ENCODE measurements at places on chromosomes 13 and 19. TPM values are rescaled to one million over a fixed set of nuclear protein-coding genes. Genes with fewer than 3 reads are reported as not detected.

GRCh38 chr13:71912524-71912923 lies 45.5 kb upstream of the DACH1 start:
- H3K36me3 ChIP-seq: no peaks in the 10 kb centered on the region
- H3K4me3 ChIP-seq: no peak overlapping the region
- H3K27ac ChIP-seq: no peak overlapping the region
- DNase-seq: no peak
- no peaks in the 10 kb centered on the region for H3K27me3 ChIP-seq
- H3K4me1 ChIP-seq: no peaks in the 10 kb centered on the region

GRCh38 chr13:51549050-51549449 lies 35.2 kb upstream of the WDFY2 start:
- H3K4me3 ChIP-seq: no peak overlapping the region
- H3K36me3 ChIP-seq: no peaks in the 10 kb centered on the region
- no peaks in the 10 kb centered on the region for H3K27me3 ChIP-seq

GRCh38 chr13:52808842-52809219 lies 39.6 kb downstream of the PCDH8 start:
- H3K4me1 ChIP-seq: peaks cover 9% of the 10 kb centered on the region
- no peak overlapping the region for H3K4me3 ChIP-seq
- no peaks in the 10 kb centered on the region for H3K36me3 ChIP-seq
- no peak for DNase-seq
- peaks cover 10% of the 10 kb centered on the region for H3K27me3 ChIP-seq

DNA sequence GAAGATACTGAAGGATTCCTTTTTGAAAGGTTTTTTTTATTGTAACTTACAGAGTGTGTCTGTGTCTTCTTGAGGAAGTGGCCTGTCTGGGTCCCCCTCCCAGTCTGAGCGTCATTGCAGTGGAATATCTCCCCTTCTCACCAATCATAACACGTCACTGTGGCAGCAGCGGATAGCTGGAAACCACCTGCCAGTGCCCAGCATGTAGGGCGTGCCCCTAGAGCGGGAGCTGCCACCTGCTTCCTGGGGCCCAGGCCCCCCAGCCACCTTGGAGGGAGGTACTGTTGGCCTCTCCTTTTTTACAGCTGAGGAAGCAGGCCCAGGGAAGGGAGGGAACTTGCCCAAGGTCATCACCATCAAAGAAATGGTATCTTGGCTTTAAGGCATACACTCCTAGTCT lies 4.6 kb upstream of the DNM2 start:
- no peaks in the 10 kb centered on the region for H3K27me3 ChIP-seq
- no peak overlapping the region for H3K4me3 ChIP-seq
- no peaks in the 10 kb centered on the region for H3K4me1 ChIP-seq
- H3K27ac ChIP-seq: no peak overlapping the region

GRCh38 chr13:23844132-23844531 lies 45.1 kb downstream of the MIPEP start:
- no peak overlapping the region for H3K4me3 ChIP-seq
- no peaks in the 10 kb centered on the region for H3K36me3 ChIP-seq
- no peaks in the 10 kb centered on the region for H3K4me1 ChIP-seq
- no peak for DNase-seq

DNA sequence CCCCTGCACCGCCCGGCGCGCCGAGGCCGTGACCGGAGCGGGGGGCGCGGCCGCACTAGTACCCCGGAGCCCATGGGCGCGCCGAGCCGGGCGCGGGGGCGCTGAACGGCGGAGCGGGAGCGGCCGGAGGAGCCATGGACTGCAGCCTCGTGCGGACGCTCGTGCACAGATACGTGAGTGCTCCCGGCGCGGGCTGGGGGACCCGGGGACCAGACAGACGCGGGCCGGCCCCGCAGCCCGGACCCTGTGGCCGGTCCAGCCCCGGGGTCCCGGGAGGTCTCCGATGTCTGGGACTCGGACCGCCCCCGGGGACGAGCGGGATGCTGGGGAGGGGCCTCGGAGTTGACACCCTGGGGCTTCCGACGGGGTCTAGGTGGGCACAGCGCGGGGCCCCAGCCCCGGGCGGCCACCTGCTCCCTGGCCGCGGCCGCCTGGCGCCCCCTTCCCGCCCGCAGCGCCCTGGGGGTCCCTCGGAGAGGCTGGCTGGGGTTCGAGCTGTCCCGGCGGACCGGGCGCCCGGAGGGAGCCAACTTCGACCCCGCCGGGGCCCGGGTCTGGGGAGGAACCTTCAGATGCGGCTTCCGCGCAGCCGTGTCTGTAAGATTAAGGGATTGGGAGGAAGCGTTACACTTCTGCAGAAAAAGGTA lies 568 bp downstream of the ATP11A start:
- peaks cover 9% of the 10 kb centered on the region for H3K4me1 ChIP-seq
- H3K4me3 ChIP-seq: peak overlapping the region; percentile 93
- H3K27me3 ChIP-seq: no peaks in the 10 kb centered on the region
- H3K27ac ChIP-seq: peak overlapping the region; percentile 98

DNA sequence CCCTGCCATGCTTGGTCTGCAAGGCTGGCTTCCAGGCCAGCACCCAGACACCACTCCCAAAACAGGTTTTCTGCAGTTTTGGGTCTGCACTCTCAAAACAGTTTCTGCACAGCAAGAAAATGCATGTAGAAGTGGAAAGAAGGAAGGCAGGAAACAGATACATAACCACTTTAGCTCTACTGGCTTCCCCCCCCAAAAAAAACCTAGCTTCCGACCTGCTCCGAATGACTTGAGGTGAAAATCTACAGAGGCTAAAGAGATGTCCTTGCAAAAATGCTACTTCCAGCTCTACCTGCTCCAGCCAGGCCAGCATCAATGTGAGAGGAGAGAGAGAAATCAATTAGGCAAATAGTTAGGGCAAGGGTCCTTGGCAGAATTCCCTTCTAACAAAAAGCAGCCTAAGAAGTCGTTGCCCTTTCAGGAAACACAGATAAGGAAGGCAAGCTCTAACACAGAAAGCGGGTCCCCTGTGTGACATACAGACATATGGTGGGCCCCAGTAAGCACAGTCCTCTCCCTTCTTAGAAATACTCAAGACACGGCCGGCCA lies 3.4 kb downstream of the C19orf12 start:
- no peak overlapping the region for H3K4me3 ChIP-seq
- no peaks in the 10 kb centered on the region for H3K27me3 ChIP-seq
- H3K36me3 ChIP-seq: peaks cover 18% of the 10 kb centered on the region
- H3K27ac ChIP-seq: no peak overlapping the region

- H3K36me3 ChIP-seq: no peaks in the 10 kb centered on the region
- no peaks in the 10 kb centered on the region for H3K27me3 ChIP-seq
- no peak overlapping the region for H3K4me3 ChIP-seq
Measured at GRCh38 chr13:108005231-108005630, 210.1 kb downstream of the LIG4 start.

DNA sequence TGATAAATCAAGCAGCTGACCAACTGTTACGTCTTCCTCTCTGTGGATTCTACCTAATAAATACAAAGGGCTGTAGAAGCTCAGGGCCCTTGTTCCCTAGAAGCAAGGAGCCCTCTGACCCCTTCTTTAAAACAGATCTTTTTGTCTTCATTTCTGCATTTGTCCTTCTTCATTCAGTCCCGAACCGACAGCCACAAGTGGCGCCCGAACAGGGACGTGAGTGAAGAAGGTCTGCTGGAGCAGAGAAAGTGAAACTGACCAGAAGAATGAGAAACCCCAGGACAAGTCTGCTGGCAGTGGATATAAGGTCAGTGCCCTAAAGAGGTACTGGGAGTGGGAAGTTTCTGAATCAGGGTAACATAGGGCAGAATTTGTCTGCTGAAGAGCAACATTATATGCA lies 13.1 kb downstream of the ZNF773 start:
- no peaks in the 10 kb centered on the region for H3K27me3 ChIP-seq
- no peak overlapping the region for H3K4me3 ChIP-seq
- H3K36me3 ChIP-seq: no peaks in the 10 kb centered on the region
- no peak overlapping the region for H3K27ac ChIP-seq
- no peak for DNase-seq
- H3K4me1 ChIP-seq: no peaks in the 10 kb centered on the region

- H3K36me3 ChIP-seq: peaks cover 85% of the 10 kb centered on the region
- no peaks in the 10 kb centered on the region for H3K4me1 ChIP-seq
- H3K4me3 ChIP-seq: no peak overlapping the region
- H3K27me3 ChIP-seq: no peaks in the 10 kb centered on the region
Measured at GRCh38 chr13:99526549-99526948, 25.3 kb downstream of the TM9SF2 start.

DNA sequence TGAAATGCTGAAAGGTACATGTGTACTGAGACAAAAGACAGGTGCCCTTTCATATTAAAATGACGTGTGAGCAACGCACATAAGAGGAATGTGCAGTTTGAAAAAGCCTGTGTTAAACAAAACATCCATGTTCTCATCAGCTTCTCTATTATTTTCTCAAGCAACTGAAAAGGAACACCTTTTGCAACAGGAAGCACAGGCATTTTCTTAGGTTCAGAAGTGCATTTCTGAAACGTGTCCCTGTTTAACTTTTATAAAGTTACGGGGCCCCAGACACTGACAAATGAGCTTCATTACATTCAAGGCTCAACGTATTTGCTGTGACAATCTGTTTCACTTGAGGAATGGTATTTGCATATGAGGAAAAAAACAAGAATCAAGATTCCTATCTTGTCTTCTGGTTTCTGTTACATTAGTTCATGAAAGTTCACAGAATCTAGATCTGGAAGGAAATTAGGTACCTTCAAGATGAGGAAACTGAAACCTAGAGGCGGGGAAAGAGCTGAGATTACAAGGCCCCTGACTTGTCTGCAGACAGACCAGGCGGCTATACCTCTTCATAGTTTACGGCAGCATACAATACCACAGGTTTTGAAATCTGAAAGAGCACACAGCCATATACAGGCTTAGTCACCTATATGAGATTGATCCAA lies 431.7 kb downstream of the KLF12 start:
- no peaks in the 10 kb centered on the region for H3K36me3 ChIP-seq
- H3K27me3 ChIP-seq: no peaks in the 10 kb centered on the region
- no peaks in the 10 kb centered on the region for H3K4me1 ChIP-seq
- DNase-seq: no peak
- no peak overlapping the region for H3K4me3 ChIP-seq

- no peak for DNase-seq
- no peaks in the 10 kb centered on the region for H3K27me3 ChIP-seq
- no peak overlapping the region for H3K4me3 ChIP-seq
Measured at GRCh38 chr19:18362934-18363542, 22.6 kb downstream of the PGPEP1 start.

GRCh38 chr19:38701455-38702063 lies 42.7 kb downstream of the CAPN12 start:
- H3K36me3 ChIP-seq: no peaks in the 10 kb centered on the region
- H3K27ac ChIP-seq: peak overlapping the region; percentile 41
- DNase-seq: no peak
- no peaks in the 10 kb centered on the region for H3K27me3 ChIP-seq

DNA sequence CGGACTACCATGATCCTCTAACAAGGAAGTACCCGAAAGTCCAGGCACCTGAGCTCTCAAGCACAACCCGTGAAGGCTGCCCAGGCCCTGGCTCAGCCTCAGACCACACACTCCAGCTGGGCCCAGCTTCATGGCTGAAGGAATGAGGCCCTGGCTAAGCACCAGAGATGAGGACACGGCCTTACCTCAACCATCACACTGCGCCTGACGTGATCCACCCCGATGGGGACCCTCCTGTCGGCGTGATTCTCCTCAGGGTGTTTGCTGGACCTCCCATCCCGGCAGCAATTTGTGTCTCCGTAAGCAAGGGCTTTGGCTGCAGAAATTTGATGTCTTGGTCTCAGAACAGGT lies 56.5 kb downstream of the F2RL3 start:
- no peaks in the 10 kb centered on the region for H3K27me3 ChIP-seq
- no peaks in the 10 kb centered on the region for H3K4me1 ChIP-seq
- DNase-seq: no peak
- no peak overlapping the region for H3K27ac ChIP-seq

DNA sequence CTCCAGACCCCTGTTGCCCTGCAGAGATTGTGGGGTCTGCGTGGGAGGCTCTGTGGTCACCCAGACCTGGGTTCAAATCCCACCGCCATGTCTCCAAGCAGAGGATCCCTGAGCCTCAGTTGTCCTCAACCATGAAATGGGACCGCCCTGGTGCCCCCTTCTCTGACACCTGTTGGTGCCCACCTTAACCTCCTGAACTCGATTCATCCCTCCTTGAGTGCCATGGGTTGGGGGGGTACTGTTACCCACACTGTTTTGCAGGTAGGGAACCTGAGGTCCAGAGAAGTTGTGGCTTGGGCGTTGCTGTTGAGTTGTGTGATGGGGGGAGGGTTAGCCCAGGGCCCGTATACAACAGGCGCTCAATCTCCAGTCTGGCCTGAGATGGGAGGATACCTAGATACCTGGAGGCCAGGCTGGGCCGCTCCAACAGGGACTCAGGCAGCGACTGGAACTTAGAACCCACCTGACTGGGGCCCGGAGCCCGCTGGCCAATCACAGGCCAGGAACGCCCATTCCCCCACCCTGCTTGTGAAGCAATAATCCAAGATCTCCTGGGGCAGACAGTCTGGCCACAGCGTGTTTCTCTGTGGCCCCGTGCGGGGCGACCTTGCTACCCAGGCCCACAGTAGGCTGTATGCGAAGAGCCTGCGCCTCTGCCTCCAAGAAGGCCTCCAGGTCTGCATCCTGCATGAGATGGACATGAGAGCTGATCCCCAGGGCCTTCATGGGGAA lies 2.8 kb downstream of the ARID3A start:
- H3K27ac ChIP-seq: peak overlapping the region; percentile 98
- no peak for DNase-seq
- peaks cover 58% of the 10 kb centered on the region for H3K4me1 ChIP-seq
- H3K27me3 ChIP-seq: no peaks in the 10 kb centered on the region
- no peaks in the 10 kb centered on the region for H3K36me3 ChIP-seq

DNA sequence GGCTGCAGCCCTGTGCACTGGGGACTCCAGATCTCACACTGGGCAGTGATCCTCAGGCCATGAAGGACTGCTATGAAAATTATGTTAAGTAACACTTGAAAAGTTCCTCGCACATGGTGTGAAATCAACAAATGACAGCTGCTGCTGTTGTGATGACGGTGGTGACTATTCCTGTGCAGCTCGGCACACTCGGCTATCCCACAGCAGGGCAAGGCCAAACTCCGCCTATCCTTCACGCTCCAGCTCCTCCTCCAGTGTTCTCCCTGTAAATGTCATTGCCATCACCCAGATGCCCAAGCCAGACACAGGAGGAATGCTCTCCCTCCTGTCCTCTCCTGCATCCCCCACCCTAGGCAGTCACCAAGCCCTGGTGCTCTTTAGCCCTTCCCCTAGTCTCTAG lies 31.3 kb downstream of the GRIK5 start:
- no peaks in the 10 kb centered on the region for H3K36me3 ChIP-seq
- H3K27me3 ChIP-seq: no peaks in the 10 kb centered on the region
- no peak overlapping the region for H3K27ac ChIP-seq
- H3K4me1 ChIP-seq: no peaks in the 10 kb centered on the region

GRCh38 chr13:79196366-79196765 lies 209.7 kb downstream of the RBM26 start:
- no peak for DNase-seq
- no peaks in the 10 kb centered on the region for H3K36me3 ChIP-seq
- no peaks in the 10 kb centered on the region for H3K4me1 ChIP-seq
- no peak overlapping the region for H3K27ac ChIP-seq

ABCA7 gene
- 49.6 TPM for total RNA-seq

PRR22 gene
- 1.7 TPM for total RNA-seq

SSC5D gene
- 45.9 TPM for total RNA-seq

NCAN gene
- not detected for total RNA-seq

NXNL1 gene
- not detected for total RNA-seq

Data from left lung (tissue), 14 donors.